ENCODE measurements at places on chromosomes 2 and 18. TPM values are rescaled to one million over a fixed set of nuclear protein-coding genes. Genes with fewer than 3 reads are reported as not detected.

TM4SF20 gene
- 1.1 TPM for total RNA-seq

NEU2 gene
- total RNA-seq: not detected

SERPINB11 gene
- total RNA-seq: not detected

CCDC85A gene
- total RNA-seq: 0.29 TPM

CFC1 gene
- not detected for total RNA-seq

CYP27A1 gene
- total RNA-seq: 25.0 TPM

TMEM247 gene
- total RNA-seq: not detected

STEAP3 gene
- 27.4 TPM for total RNA-seq

NEUROD1 gene
- not detected for total RNA-seq

FBXO41 gene
- total RNA-seq: 0.29 TPM

GRCh38 chr18:67520351-67520921, 3.9 kb upstream of the DSEL start:
- DNase-seq: no peak

DNA sequence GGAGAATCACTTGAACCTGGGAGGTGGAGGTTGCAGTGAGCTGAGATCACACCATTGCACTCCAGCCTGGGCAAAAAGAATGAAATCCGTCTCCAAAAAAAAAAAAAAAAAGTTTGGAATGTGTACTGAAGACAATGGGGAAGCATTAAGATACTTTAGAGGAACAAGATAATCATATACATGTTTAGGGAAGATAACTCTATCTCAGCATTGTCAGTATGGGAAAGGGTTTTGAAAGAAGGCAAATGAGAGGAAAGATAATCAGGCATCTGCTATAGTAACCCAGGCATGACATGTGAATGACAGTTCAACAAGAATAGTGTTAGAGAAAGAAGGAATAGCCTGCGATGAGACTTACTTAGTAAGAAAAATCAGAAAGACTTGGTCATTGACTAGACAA, 112.0 kb downstream of the ATAD2B start:
- no peak for DNase-seq

DNA sequence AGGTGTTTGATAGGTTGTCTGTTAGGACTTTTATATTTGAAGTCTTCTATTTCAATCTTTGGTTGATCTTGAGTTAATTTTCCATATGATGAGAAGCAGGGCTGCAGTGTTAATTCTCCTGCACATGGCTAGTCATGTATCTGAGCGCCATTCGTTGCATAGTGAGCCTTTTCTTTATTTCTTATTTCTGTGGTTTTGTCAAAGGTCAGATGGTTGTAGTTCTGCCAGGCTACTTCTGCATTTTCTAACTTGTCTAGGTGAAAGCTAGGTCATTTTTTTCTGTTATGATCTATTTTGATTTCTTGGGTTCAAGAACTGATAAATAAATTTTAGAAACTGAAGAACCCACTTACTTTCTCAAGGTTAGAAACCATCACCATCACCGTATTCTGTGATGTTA, 56.7 kb downstream of the CCDC74A start:
- DNase-seq: no peak

DNA sequence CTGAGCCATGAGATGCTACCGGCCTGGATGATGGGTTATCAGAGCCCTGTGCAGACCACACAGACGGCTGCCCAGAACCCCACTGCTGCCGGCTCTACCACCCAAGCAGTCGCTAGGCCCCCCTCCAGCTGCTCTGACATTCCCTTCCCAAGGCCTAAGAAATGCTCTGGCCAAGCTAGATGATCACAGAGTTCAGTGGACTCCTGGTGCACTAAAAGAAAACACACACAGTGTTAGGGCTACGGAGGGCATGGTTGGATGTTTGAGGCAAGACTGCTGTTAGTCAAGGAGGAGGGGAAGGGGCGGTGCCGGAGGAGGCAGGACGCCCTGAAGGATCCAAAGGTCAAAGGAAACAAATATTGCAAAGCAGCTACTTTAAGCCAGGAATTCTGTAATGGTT, 174.5 kb downstream of the MYCN start:
- DNase-seq: no peak

GRCh38 chr2:46188041-46188716, 109.0 kb upstream of the EPAS1 start:
- DNase-seq: peak; percentile 43

- DNase-seq: no peak
These were observed 136.7 kb upstream of the SPHKAP start for GRCh38 chr2:228318218-228318617.

DNA sequence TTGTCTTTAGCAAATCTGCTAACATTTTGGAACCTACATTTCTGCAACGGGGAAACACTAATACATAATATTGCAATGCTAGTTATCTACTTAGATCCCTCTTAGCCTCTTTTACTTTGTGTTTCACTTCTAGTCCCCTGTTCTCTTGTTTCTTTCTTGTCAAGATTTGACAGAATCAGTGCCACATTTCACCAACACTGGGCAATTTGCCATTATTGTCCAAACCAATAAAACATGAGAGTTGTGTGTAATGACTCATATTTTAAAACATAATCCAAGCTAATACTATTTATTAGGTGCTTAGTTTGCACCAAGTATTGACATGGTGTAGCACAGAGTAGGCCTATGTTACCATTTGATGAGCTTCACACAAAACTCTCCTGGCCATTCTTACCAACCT, 33.7 kb upstream of the ACVR1C start:
- no peak for DNase-seq

- DNase-seq: no peak
These were observed 329.2 kb upstream of the FIGN start for GRCh38 chr2:164065038-164065437.

- peak; percentile 67 for DNase-seq
These were observed 75.5 kb upstream of the ZNF532 start for GRCh38 chr18:58788971-58789875.

GRCh38 chr2:225008935-225009334, 33.3 kb downstream of the DOCK10 start:
- no peak for DNase-seq

DNA sequence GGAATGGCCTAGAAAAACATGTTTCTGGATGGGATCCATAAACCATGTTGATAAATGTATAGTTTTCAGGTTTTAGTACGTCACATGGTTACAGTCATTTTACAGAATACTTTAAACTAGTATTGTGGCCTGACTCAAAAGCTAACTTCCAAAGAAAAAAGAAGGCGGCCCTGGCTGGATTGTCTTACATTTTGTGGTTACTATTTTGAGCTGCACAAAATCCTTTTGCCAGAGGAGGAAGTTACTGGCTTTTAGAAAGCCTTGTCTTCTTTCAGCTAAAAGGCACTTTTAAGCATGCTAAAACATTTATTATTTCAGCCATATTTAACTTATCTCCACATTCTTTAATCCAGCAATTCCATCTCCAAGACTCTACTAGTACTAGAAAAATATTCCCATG, 227.9 kb downstream of the CDH2 start:
- DNase-seq: no peak

GRCh38 chr2:54247115-54247514, 8.9 kb downstream of the TSPYL6 start:
- DNase-seq: no peak

DNA sequence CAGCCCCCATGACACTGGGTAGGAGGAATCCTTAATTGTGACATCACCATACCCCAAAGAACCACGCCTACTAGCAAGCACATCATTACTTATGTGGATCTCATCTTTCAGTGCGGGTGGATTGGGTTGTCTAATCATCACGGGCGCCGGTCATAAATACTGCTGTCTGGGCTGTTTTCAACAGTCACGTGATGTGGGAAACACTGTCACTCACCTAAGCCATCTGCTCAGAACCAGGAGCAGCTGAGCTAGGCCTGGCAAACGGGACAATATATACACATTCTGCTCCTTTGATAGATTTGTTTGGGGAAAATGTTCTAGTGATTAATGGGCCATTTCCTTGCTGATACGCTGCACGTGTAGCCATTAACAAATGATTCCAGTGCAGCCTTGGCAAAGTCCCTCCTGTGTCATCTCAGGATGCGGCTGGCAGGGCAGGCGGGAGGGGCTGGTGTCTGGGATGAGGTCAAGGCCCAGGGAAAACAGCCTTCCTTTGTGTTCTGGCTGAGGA, 145.9 kb upstream of the COPS8 start:
- no peak for DNase-seq

- DNase-seq: peak; percentile 84
These were observed 48.2 kb downstream of the SLC66A3 start for GRCh38 chr2:11203480-11203879.

- DNase-seq: no peak
These were observed 226.6 kb downstream of the BABAM2 start for GRCh38 chr2:28117104-28117596.

- no peak for DNase-seq
These were observed 398.9 kb upstream of the FANCL start for GRCh38 chr2:58640042-58640441.

DNA sequence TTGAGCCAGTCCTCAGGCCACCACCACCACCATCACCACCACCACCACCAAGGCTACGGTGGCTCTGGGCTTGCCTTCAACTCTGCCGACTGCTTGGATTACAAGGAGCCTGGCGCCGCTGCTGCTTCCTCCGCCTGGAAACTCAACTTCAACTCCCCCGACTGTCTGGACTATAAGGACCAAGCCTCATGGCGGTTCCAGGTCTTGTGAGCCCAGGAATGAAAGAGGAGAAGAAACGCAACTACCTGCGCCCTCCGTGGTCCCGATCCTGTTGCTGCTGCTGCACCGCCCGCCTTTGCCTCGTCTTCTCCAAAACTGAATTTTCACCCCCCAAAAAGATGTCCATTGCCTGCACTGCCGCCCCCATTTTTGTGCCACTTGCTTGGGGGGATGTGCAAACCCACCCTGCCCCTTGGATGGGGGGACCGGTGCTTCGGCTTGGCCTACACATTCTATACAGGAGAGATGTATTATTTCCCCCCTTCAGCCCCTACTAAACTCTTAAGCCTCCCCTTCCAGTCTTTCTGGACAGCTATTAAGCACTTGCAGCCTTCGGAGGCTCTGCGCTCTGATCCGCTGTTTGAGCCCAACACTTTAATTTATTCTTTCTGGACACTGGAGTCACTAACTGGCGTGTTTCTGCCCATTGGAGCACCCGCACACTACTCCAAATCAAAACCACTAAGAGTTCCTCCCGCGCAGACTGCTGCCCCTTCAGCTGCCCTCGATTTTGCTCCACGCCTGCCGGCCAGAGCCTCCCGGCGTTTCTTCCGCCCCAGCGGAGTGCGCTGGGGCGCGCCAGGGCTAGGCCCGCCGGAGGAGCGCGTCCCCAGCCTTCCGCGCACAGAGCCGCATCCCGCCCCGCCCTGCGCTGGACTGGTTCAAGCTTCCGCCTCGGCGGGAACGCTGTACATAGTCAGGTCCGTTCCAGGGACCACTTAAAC, 5.7 kb downstream of the OTX1 start:
- DNase-seq: peak; percentile 82

- peak; percentile 27 for DNase-seq
These were observed 662.3 kb downstream of the IRS1 start for GRCh38 chr2:226137201-226137811.

- DNase-seq: no peak
These were observed at the start of gene SLC66A3 for GRCh38 chr2:11155381-11156035. Gene SLC66A3 (plus strand): TSS chr2:11155467. CDS start chr2:11155547, 80 bp downstream.

GRCh38 chr2:201419057-201419635, 32.1 kb downstream of the TRAK2 start:
- no peak for DNase-seq

- no peak for DNase-seq
These were observed 243.4 kb downstream of the LDLRAD4 start for GRCh38 chr18:13461936-13462335.

DNA sequence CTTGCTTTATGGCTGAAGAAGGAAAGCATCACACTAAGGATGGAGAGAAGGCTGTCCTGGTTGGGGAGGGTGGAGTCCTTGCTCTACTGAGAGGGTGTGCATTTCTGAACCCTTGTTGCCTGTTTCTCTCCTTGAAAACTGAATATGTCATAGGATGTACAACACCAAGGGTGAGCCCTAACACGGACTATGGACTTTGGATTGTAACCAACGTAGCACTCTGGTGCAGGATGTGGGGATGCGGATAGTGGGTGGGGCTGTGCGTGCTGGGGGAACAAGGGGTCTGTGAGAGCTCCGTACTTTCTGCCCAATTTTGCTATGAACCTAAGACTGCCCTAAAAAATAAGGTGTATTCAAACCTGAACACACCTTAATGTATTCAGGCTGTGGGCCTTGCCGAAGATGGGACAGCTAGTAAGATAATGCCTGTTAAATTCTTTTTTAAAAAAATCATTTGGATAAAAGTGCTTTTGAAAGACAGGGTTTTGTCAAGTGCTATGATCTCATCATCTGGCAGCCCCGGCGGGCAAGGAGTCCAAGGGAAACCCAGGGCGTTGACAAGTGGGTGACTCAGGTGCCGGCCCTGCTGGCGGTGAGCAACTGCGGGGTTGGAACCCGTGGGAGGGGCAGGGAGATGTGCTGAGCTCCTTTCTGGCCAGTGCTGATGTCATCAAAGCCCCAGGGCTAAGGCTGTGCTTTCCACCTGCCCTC, 54.0 kb downstream of the GATA6 start:
- no peak for DNase-seq

- no peak for DNase-seq
These were observed 320.6 kb upstream of the RAB12 start for GRCh38 chr18:8288472-8289195.

DNA sequence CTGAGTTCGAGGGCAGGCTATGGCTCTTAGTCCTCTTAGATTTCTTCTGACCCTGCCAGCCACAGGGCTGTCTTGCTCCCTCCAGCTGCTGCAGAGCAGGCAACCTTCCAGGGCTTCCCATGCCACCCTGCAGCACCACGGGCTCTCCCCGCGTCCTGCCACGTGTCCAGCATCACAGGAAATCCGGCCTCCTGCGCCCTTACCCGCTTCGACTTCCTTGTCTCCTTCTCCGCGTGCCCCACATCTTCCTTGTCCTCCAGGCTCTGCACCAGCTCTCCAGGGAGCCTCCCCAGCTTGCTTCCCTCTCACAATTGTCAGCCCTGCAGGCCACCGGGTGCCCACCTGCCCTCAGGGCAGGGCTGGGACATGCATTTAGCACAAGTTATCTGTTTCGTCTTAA, 253.5 kb downstream of the DCDC2C start:
- no peak for DNase-seq

- peak; percentile 42 for DNase-seq
These were observed 155.1 kb upstream of the RASGRP3 start for GRCh38 chr2:33321236-33321771.

DNA sequence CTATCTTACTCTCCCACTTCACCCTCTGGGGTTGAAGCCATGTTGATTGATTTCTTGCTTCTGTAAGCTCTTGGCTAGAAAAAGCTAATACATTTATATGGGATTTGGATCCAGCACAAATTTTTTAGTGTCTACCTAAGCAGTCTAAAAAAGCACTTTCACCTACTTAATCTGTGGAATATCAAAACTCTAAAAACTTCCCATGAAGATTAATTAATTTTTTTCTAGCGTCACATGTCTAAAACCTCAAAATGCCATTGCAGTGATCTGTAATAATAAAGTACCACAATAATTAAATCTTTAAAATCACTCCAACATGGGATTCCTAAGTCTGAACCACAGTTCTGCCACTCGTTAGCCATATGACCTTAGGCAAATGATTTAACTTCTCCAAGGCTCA, 180.1 kb downstream of the EN1 start:
- no peak for DNase-seq

DNA sequence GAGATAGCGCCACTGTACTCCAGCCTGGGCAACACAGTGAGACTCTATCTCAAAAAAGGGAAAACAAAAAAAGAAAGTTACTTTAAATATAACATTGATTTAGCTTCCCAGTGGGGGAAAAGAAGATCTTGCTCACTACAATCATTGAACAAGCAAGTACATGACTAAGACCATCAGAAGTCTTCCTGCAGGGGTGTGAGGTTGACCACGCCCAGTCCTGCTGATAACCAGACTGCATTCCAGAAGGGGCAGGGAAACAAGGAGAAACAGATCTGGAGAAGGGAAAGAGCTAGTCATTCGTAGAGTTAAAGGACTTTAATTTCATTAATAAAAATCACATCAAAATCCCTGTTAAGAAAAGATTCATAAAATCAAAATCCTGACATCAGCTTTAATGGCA, 77.5 kb downstream of the EPHA4 start:
- no peak for DNase-seq
